Head of caudate nucleus (tissue), 42 donors: ENCODE measurements at places on chromosomes 16 and 17.
A peak's percentile ranks its signal among the peaks of the same experiment; 100 is the strongest.

GRCh38 chr17:82282239-82283207, 9.0 kb upstream of the CSNK1D start:
- no peak for DNase-seq

DNA sequence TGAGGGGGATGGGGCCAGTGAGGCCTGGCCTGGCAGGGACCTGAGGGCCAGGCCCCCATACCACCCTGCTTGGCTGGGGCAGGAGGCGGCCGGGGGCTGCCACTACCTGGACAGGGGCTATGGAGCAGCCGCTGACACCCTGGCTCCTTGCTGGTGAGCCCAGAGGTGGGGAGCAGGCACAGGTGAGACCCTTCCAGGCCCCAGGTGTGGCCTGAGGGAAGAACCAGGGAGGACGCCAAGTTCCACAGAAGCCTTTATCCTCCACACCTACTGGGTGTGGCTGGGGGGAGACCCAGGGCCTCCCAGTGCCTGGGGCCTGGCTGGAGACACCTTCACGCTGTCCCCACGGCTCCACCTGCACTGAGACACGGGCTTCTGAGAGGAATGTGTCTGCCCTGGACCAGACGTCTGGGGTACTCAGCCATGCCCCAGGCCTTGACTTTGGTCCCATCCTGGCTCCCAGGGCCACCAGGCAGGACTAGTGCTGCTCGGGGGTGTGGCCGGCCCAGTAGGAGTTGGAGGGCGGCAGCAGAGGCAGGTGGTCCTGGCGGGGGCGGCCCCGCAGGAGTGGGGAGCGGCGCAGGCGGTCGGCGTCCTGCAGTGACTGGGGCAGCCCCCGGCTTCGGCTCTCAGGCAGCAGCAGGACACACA, 4.7 kb downstream of the SLC22A31 start:
- no peak for DNase-seq

GRCh38 chr17:77374170-77374936, 233.6 kb downstream of the SEC14L1 start:
- no peak for DNase-seq

- DNase-seq: no peak
These were observed 9.4 kb upstream of the CMTM4 start for GRCh38 chr16:66705790-66706505.

DNA sequence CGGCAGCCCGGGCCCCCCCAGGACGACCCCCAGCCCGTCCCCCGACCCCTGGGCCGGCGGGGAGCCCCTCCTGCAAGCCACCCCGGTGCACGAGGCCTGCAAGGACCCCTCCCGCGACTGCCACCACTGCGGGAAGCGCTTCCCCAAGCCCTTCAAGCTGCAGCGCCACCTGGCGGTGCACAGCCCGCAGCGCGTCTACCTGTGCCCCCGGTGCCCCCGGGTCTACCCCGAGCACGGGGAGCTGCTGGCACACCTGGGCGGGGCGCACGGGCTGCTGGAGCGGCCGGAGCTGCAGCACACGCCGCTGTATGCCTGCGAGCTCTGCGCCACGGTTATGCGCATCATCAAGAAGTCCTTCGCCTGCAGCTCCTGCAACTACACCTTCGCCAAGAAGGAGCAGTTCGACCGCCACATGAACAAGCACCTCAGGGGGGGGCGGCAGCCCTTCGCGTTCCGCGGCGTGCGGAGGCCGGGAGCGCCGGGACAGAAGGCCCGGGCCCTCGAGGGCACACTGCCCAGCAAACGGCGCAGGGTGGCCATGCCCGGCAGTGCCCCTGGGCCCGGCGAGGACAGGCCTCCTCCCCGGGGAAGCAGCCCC, 15.6 kb upstream of the ZFPM1 start:
- peak; percentile 56 for DNase-seq

GRCh38 chr17:31674305-31674704, 184.7 kb downstream of the COPRS start:
- DNase-seq: no peak

DNA sequence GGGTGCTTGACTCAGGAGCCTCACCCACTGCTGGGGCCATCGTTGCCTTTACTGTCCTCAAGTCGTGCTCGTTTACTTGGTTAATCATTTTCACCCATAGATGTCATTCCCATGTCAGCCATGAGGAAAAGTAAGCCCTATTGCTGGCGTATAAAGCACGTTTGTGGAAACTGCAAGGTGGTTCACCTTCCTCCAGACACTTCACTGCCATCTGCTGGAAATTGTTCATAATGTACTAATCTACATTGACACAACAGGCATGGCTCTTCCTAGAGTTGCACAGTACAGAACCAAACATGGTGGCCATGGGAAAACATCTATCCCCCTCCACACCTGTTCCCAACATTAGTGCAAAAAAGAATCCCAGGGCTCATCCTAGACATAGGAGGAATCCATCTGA, 116.6 kb downstream of the ZNF18 start:
- no peak for DNase-seq

DNA sequence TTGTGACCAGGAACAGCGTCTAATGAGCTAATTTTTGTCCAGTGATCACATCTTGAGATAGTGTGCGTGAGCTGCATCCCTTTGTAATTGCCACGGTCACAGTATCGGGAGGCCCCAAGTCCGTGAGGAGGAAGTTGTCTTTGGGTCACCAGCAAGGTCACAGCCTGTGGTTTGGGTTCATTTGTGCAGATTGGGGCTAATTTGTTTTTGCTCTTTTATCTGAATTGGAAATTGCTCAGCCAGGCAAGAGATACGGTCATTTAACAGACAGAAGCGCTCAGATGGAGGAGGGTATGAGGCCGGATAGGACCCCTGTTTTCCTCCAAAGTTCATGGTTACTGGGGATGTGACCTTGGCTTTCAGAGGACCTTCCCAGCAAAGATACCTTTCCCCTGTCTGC, 174.1 kb downstream of the SNX29 start:
- no peak for DNase-seq

DNA sequence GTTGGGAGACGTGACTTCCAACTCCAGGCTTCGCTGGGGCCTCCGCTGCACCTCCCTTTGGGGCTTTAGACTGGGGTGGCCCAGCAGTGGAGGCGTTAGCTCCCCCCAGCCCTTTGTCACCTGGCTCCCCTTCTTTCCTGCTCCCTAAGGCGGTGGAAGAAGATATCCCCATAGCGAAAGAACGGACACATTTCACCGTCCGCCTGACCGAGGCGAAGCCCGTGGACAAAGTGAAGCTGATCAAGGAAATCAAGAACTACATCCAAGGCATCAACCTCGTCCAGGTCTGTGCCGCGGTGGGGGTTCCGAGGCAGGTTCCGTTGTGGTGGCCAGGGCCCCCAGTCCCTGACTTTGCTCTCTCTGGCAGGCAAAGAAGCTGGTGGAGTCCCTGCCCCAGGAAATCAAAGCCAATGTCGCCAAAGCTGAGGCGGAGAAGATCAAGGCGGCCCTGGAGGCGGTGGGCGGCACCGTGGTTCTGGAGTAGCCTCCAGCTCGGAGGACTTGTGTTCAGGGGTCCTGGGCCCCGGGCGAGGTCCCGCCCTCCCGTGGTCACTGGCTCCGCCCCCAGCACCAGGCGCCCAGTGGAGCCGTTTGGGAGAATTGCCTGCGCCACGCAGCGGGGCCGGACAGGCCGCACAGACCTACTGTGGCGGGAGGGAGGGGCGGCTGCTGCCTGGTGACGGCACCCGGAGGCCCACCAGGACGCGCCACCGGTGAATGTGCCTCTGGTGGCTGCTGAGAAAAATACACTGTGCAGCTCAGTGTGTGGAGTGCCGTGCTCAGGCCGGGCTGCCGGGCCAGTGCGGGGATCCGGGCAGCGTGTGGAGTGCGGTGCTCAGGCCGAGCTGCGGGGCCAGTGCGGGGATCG, 3.8 kb downstream of the MRPL12 start:
- DNase-seq: no peak

DNA sequence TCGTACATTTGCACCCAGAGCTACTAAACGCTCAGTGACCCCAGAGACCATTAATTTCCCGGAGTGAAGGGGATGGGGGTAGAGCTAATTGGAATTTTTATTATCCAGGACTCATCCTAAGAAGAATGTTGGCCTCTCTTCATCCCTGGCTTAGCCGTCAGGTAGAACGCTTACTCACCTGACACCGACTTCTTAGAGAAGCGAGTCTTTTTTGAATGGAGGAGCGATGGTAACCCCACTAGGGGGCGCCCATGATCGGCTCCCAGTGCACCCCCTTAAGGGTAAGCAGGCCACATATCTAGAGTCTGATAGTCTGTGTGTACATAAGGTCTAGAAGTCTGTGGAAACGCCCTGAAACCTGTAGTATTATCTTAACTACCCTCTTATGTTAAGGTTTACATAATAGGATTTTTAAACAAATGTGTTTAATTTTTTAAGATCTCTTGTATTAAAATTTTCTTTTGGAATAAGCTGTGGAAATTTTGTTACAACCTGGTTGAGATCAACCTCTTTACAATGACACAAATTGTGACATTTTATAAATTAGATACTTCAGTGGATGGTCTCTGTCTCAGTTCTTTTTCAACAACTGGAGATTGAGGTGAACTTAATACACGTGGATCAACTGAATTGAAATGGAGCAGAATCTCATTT, 229.8 kb downstream of the CPPED1 start:
- DNase-seq: peak; percentile 68

GRCh38 chr16:81241706-81242105, 3.2 kb downstream of the BCO1 start:
- no peak for DNase-seq
